ENCODE measurements at places on chromosomes 16 and 17.
A peak's percentile ranks its signal among the peaks of the same experiment; 100 is the strongest.

DNA sequence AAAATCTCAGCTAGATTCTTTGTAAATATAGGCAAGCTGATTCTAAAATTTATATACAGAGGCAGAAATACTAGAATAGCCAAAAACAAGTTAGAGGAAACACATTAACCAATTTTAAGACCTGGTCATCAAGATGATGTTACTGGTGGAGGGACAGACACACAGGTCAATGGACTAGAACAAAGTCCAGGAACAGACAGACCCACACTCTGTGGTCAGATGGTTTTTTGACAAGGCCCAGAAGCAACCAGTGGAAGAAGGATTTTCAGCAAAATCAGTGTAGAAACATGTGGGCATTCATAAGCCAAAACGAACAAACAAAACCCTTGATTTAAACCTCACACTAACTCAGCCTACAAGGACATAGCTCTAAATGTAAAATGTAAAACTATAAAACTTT lies 99.7 kb upstream of the METRNL start:
- no peak for DNase-seq

DNA sequence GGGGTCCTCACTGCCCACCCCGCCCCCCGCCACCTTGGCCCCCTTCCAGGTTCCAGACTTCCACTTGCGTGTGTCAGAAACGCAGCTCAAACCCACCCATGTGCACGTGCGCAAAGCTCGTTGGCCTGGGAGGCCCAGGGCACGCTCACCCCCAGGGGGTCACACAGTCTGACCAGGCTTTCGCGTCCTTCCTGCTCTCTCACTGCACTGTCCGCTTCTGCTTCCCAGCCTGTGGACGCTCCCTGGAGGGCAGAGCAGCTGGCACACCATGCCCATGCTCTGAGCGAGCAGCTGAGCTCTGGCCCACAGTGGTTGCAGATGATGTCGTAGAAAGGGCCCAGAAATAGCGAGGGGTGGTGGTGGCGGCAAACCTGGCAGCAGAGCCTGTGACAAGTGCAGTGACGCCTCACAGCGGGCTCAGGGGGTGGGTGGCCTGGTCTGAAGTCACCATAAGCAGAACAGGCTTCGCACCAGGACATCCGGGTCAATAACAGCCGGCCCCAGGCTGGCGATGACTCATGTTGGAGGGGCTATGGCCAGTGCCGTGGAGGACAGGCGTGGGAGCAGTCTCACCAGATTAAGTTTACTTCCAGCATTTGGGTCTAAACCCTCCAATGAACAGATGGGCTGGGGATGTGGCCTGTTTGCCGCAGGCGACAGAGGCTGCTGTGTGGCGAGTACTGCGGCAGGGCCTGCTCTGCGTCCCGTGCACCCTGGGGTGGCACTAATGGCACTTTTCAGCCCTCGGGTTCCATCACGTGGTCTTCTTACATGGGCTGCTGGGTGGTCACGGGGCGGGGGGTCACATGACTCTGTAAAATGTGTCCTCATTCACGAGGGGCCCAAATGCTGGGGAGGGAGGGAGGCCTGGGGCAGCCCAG lies 49.0 kb downstream of the NT5M start:
- peak; percentile 55 for DNase-seq

DNA sequence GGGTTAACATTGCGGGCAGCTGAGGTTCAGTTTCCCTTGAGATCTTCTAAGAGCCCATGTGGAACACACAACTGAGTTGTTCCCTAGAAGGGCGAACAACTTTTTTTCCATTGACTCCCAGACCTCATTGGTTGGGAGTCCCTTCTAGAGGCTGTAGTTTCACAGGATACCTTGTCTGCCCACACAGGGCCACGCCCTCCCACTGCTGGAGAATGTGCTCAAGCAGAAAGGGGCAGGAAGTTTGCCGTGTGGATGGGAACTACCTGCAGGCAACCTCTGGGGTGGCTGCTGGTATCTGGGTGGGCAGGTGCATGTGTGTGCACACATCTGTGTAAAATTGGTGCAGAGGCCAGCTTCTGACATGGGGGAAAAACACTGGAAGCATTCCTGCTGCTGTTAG lies 178.8 kb upstream of the PSMD7 start:
- DNase-seq: no peak

DNA sequence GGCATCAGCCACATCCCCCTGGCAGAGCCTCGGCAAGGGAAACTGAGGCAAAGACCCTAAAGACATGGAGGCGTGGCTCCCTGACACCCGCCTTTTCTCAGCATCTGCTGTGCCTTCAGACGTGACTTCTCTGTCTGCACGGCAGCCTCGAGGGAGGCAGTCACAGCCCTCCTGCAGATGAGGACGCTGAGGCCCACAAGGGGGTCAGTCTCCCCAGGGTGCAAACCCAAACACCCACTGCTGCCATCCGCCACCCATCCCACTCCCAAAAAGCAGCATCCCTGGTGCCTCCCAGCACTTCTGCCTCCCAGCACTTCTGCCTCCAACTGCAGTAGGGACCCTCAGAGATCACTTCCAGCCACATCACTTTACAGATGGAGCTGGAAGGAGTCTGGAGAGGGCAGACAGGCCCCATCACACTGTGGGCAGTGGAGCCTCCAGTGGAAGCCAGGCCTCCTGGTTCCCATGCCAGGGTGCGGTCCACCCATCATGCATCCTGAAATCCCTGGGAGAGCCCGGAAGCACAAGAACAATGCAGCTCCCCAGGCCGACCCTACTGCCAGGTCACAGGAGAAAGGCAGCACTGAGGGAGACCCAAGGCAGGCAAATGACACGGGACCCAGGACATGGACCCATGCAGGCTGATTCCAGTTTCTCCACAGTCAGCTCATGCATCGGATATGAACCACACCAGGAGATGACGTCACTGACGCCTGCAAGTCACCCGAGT lies 23.8 kb downstream of the KDM8 start:
- no peak for DNase-seq

Data from fibroblast of pulmonary artery (primary cell).